Foreskin keratinocyte (primary cell): ENCODE measurements at places on chromosomes 2 and 18. TPM values are rescaled to one million over a fixed set of nuclear protein-coding genes. Genes with fewer than 3 reads are reported as not detected.

Gene RAB6C
- total RNA-seq = not detected in 2 replicates

DNA sequence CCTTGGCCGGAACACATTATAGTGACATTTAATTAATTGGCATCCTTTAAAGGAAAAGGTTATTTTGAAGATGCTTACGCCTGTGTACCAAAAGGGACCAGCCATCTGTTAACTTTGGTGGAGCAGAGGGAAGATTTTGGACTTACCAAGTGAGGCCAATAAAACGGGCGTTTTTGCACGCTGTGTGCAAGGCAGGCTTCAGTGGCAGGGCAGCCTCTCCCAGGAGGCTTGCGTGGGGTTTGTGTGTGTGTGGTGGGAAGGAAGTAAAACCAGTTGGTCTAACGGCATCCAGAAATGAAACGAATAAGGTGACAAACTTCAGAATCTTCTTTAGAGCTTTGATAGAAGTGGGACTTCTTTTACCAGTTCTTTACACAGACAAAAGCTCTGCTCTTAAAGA lies 191.7 kb downstream of the PRKCE start:
- no peak for DNase-seq

Gene GLI2
- 0.44 TPM in 1 of 2 replicates, not detected in the other for total RNA-seq

DNA sequence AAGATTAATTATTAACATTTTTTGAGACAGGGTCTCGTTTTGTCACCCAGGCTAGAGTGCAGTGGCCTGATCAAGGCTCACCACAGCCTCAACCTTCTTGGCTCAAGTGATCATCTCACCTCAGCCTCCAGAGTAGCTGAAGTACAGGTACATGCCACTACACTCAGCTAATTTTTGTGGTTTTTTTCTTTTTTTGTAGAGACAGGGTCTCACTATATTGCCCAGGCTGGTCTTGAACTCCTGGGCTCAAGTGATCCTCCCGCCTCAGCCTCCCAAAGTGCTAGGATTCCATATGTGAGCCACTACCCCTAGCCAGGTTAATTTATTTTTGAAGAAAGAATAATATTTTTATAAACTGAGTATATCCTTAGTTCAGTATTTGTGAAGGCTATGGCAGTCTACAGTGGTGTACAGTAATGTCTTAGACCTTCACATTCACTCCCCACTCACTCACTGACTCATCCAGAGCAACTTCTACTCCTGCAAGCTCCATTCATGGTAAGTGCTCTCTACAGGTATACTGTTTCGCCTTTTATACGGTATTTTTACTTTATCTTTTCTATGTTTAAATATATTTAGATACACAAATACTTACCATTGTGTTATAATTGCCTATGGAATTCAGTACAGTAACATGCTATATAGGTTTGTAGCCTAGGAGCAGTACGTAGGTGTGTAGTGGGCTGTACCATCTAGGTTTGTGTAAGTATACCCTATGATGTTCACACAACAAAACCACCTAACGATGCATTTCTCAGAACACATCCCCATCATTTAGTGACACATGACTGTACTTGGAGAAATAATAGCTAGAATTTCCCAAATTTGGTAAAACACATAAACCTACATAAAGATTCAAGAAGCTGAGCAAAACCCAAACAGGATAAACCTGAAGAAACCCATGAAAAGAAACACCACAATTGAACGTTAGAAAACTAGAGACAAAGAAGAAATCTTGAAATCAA lies 38.6 kb downstream of the MGAT4A start:
- DNase-seq = no peak

Gene CNTNAP5
- not detected in 2 replicates for total RNA-seq

Gene PRSS56
- not detected in 2 replicates for total RNA-seq

DNA sequence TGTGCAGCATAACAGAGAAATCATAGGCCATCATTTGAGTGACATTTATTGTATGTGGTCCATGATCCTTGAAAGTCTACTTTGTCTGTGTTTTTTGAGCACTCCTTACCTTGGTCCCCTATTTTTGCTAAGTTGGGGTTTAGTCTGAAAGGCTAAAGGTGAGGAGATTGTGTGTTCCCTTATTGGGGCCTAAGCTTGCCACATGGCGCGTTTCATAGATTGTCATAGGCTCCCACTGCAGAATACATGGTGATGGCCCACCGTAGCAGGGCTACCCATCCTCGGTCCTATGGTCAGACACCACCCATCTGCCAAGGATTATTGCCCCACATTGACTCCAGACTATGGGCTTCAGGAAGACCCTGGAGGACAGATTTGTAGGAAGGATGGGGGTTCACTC lies 117.0 kb upstream of the ZSWIM2 start:
- no peak for DNase-seq

DNA sequence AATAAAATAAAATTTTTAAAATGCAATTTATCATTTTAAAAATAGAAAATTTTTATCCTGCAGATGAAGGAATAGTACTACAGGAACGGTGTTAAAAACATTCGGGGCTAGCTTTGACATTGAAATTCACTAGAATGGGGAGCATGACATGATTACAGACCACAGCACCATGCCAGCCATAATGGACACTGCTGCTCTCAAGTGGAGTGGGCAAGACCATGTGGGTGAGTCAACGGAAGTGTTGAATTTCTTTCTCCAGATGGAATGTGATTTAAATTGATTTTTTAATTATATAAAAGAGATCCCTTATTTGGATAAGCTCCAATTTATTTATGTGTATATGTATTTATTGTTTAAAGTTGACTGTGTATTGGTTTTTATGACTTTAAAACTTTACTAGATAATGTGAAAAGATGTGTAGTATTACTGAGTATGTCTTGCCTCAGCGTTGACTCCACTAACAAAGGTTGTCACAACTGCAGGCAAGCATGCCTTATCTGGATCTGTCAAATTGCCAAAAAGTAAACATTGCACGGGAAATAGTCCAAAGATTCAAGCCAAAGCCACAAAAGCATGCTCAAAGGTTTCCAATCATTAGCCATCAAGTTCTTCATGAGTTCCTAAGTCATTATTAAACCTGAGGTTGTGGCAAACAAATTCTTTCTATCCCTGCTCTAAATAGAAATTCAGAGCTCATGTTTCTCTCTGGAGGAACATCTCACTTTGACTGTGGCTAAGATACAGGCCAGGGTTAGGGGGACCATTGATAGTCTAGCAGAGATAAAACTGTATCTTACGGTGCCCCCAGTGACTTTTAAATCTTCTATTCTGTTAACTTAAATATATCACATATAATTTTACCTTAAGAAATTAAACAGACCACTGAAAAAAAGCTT lies 536.9 kb downstream of the TMX3 start:
- DNase-seq = peak; percentile 77

- DNase-seq = peak; percentile 61
Observed at GRCh38 chr18:51523671-51524070, 326.2 kb upstream of the MEX3C start.

Gene ERICH2
- total RNA-seq = 1.3 and 2.5 TPM in 2 replicates

DNA sequence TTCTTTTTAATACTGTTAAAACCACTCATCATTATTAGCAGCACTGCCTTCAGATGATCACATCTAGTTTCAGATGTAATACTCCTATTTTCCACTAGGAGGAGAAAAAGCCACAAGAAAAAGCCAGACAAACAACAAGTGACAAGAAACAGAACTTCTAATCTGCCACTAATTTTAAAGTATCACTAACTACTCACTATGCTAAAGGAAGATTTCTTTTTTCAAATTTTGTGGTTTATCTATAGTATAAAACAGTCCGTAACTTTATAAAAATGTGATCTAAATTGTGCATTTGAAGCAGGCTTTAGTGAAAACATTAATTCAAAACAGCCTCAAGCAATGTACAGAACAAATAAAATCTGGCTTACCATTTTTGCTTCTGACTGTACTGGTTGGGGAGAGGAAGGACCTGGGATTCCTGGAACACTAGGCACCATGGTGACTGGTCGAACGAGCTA lies 56.8 kb downstream of the ATF2 start:
- peak; percentile 39 for DNase-seq

DNA sequence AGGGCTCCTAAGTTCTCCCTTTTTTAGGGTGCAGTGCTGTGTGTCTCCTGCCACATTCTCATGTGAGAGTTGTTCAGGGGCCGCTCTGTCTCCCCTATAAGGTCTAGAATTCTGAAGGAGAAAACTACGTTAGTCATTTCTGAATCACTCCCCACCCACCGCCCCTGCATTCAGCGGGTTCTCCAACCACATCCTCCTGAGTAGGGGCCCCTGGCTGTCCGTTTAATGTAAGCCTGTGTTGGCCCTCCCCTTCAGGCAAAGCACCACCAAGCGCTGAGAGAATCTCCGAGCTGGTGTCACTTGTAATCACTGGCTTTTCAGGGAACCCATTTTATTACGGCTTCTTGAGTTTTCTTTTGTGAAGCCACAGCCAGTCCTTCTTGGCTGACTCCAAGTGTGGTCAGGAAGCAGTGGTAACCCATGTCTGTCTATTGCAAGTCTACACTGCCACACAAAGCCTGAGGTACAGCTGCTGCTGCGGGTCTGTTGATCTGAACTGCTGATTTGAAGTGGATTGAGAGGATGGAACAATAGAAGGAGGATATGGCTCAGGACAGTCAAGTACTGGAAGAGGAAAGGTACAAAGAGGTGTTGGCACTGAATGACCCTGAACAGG lies 16.9 kb downstream of the LCT start:
- DNase-seq = no peak

Gene DPYSL5
- total RNA-seq = not detected in 2 replicates

Gene CACNB4
- 0.07 and 0.11 TPM in 2 replicates for total RNA-seq

DNA sequence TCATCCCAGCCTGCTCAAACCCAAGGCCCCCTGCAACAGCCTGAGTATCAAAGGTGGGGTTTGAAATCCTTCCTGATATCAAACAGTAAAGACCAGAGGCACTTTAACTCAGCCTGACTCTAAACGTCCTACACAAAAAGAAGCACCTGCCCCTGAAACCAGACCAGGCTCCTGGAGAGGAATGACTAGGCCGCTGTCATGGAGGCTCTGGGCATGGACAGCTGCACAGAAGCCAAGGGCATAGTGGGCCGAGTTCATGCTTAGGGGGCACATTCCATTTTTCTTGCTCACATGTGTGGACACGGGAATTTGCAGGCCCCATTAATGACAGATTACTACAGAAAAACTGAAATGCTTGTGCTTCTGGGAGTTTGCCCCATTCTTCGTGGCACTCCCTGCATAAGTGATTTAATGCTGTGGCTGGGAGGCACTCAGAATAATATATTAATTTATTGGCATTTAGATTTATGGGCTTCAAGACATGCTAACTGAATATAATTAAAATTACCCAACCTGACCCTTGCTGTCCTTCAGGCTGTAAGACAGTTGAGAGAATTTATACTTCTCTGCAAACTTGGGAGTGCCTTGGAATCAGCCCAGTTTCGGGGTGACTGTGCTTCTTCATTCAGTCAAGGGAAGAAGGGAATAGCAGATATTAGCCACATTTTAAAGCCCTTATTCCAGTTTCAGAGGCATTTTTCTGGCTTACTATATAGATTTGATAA lies 105.5 kb downstream of the GYPC start:
- no peak for DNase-seq

DNA sequence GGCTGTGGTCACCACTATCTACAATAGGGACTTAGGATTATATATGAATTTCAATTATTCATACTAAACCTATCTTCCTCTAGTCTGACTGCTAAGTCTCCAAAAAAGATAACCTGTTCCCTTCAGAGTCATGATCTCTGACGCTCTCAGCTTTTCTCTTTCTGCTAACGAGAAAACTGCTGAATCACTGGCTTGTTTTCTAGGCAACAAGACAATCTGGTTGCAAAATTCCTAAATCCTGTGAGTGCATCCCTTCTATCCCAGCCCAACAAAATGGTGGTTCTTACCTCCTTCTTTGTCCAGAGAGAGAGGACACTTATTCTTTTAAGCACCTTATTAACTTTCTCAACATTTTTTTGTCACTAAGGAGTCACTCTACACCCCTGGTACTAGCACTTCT lies 312.3 kb upstream of the PKDCC start:
- no peak for DNase-seq

GRCh38 chr2:96407041-96407918 lies 71.7 kb downstream of the NCAPH start:
- peak; percentile 59 for DNase-seq

DNA sequence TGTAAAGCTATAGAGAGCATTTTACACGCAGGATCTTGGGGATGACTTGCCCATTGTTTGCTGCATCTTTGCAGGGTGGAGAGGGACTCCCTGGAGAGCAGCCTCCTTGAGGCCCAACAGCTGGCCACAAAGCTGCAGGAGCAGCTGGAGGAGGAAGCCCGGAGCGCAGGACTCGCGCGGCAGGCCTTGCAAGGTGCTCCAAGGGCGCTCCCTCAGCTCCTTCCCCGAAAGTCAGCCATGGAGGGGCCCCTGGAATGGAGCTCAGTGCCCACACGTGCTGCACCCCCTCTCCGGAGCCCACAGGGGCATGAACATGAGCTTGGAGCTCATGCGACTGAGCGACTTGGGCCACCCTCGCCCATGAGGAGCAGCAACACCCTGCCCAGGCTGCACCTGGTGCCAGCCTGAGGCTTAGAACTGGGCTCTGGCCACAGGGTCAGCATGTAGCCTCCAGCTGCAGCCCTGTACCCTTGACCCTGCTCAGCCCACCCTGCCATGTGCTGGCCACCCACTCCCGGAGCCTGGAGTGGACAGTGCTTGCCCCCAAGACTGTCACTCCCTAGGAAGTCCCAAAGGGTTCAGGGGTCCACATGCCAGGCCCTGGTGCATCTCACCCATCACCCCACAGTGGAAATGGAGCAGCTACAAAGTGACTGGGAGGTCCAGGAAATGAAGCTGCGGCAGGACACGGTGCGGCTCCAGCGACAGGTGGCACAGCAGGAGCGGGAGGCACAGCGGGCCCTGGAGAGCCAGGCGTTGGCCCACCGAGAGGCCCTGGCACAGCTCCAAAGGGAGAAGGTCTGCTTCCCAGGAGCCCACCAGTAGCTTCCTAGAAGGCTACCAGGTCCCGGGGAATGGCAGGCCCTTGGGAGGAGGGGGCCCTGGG lies 43.0 kb downstream of the CROCC2 start:
- no peak for DNase-seq

Gene EIPR1
- total RNA-seq = 35.8 and 38.9 TPM in 2 replicates

DNA sequence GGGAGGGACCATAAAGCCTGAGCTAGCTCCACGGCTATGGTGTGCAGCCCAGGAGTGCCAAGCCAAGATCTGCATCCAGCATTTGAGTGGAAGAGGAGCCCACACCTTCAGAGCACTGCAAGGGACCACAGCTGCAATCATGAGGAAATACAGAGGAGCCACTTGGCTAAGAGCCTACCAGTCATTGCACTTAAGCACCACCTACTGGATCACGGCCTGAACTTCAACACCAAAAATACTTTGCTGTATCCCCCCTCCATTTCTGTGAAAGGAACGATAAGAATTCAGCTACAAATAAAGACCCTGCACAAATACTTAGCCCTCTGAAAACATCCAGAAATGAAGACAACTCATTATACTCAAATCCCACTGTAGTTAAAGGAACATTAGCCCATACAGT lies 545.3 kb downstream of the TSN start:
- DNase-seq = no peak

GRCh38 chr2:38692636-38693318 lies 26.9 kb downstream of the GALM start:
- DNase-seq = peak; percentile 55

Gene TNS1
- total RNA-seq = 1.8 and 4.3 TPM in 2 replicates
